Ureter (tissue), 1 donor: ENCODE measurements at places on chromosomes 2 and 18.

GRCh38 chr18:29660777-29661176 is 1381.8 kb downstream of the DSC3 start:
- no peak for DNase-seq

DNA sequence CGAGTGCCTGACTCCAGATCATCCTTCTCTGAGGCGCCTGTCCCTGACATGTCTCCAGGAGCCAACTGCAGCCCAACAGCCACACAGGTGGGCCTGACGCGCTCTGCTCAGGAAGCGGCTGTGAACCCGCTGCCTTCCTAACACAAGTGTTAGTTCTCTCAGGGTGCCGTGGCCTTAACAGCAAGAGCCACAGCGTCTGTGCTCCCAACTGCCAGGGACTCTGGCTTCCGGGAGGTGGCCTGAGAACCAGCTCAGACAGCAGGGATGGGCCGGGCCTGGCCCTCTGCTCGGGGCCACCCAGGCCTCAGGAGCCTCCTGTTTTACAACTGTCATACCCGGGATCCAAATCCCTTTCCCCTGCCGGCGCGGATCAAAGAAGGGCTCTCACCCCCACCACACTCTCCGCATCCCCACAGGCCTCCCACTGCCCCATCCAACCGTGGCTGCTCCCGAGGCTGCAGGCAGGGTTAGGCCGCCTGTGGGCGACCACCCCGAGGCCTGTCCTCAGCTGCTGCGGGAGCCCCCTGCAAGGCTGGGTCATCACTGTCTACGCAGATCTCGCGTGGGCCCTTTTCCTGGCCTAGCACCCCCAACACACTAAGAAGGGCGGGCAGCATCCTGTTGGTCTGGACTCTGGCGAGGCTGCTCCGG is 114.2 kb upstream of the ZNF236 start:
- DNase-seq: no peak

GRCh38 chr2:227464361-227464760 is 7.6 kb upstream of the AGFG1 start:
- DNase-seq: no peak

GRCh38 chr2:86055314-86055713 is 50.4 kb downstream of the POLR1A start:
- DNase-seq: no peak

DNA sequence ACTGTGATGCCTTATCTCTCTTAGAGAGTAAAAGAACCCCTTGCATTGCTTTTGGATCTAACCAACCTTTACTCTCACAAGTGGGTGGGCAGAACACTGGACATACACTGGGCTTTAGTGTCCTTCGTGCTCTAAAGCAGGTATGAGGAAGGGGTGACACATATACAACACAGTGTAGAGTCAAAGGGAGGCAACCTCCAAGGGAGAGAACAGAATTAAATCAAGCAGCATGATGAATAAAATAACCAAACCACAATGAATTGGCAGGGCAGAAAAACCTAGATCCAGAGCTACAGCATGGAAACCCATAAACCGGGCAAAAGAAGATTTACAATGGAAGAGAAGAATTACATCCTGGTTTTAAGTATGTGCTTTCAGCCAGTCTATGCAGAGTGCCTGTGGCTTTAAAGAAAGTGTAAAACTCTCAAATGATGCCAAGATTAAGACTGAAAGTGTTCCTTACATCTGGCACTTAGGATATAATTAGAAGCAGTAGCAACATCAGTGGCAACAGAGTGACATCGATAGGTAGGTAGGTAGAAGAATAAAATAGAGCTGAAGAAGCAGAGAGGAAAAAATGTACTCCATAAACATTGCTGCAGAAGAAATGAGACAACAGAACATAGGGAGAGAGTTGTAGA is 191.7 kb upstream of the ZC3H15 start:
- no peak for DNase-seq

DNA sequence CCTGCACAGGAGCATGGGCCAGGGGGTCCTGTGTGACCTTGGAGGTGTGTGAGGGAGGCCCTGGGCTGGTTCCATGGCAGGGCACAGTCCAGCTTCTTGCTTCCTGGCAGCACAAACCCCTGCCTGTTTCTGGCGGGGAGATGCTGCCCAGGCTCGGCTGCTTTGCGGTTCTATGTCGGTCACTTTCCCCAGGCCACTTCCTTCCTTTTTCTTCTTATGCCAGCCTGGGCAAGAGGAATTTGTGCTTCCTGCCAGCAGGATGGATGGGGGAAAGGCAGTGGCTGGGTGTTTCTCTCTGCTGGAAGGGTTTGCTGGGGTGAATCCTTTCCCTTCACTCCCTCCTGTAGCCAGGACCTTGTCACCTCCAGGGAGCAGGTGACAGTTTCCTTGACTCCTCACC is 24.3 kb downstream of the ASAP2 start:
- no peak for DNase-seq

DNA sequence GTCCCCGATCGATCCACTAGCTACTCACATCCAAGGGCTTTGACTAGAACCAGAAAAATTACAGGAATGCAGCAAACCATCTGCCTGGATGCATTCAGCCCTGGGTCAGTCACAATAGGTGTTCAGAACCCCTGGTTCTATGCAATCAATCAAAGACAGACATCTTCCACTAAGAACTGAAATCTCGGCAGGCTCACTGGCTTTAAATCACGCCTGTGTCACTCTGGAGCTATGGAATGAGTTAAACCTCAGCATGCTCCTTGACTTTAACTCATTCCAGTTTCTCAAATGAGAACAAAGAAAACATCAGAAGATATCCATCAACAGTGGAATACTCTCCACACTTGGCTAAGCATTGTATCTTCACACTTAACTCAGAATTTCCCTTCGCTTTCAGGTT is 68.1 kb upstream of the SPTBN1 start:
- no peak for DNase-seq

- no peak for DNase-seq
Observed at GRCh38 chr2:195961873-195962272, 106.8 kb downstream of the DNAH7 start.

- no peak for DNase-seq
Observed at GRCh38 chr18:23209031-23209430, 73.7 kb downstream of the CABLES1 start.

DNA sequence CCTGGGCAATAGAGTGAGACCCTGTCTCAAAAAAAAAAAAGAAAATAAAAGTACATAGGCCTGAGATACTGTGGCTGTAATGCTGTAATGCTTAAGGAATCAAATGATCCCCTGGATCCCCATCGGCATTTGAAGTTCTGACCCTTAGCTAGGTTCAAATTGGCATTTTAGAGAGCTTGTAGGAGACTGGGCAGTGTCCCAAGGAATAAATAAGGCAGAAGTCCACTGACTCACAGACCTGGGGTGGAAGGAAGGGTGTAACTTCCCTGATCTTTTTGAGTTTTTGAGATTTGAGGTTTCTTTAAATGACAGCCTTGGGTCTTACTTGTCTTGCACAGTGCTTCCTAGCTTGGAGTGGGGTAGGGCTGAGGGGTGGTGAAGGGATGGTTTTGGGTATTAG is 553.7 kb downstream of the SLC4A3 start:
- DNase-seq: no peak

- no peak for DNase-seq
Observed at GRCh38 chr2:27262379-27263286, at the start of gene SLC30A3. Gene SLC30A3, minus strand, starts transcription at chr2:27263047. Its CDS starts 141 bp downstream, at chr2:27262906.

DNA sequence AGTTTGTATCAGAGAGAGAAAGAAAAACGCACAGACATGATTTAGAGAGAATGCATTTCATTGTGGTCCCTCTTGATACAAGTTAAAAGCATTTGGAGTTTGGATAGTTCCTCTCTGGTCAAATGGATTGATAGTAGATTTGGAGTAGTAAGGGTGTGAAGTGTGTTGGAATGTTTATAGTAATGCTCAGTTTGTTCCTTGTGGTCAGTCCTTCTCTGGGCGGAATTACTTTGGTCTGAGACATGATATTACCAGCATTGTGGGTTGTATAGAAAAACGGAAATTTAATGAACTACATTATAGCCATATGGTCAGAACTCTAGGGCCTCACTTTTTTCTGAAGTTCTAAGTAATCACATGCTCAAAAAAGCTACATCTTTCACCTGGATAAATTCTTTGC is 178.9 kb downstream of the AGAP1 start:
- no peak for DNase-seq

- no peak for DNase-seq
Observed at GRCh38 chr2:23700627-23701026, 226.3 kb downstream of the ATAD2B start.

GRCh38 chr2:10495988-10496313 is 47.8 kb upstream of the ODC1 start:
- no peak for DNase-seq

DNA sequence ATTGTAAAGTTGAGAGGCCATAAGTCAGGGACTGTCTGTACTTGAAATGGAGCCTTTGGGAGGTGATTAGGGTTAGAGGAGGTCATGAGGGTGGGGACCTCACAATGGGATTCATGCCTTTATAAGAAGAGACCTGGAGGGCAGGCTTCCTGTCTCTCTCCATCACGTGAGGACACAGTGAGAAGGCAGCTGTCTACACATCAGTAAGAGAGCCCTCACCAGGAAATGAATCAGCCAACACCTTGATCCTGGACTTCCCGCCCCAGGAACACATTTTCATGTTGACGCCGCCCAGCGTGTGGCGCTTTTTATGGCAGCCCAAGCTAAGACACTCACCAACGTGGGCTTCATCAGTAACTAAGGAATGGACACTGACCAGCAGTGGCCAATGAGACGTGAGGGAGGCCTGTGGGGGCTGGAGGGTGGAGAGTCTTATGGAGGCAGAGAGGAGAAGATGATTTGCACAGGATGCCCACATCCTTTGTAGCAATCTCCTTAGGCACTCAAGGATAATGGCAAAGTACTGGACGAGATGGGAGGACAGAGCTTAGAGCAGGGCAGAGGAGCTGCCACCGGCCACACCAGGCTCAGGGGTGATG is 162.7 kb downstream of the EIPR1 start:
- DNase-seq: no peak

GRCh38 chr2:108615480-108616090 is 81.3 kb downstream of the LIMS1 start:
- DNase-seq: no peak

GRCh38 chr2:125526093-125526492 is 1129.9 kb upstream of the GYPC start:
- no peak for DNase-seq

- DNase-seq: peak; percentile 67
Observed at GRCh38 chr18:67525328-67526099, 9.0 kb upstream of the DSEL start.

- no peak for DNase-seq
Observed at GRCh38 chr18:12288403-12288755, 19.7 kb upstream of the TUBB6 start.

GRCh38 chr2:44470151-44470550 is 108.4 kb downstream of the CAMKMT start:
- no peak for DNase-seq

DNA sequence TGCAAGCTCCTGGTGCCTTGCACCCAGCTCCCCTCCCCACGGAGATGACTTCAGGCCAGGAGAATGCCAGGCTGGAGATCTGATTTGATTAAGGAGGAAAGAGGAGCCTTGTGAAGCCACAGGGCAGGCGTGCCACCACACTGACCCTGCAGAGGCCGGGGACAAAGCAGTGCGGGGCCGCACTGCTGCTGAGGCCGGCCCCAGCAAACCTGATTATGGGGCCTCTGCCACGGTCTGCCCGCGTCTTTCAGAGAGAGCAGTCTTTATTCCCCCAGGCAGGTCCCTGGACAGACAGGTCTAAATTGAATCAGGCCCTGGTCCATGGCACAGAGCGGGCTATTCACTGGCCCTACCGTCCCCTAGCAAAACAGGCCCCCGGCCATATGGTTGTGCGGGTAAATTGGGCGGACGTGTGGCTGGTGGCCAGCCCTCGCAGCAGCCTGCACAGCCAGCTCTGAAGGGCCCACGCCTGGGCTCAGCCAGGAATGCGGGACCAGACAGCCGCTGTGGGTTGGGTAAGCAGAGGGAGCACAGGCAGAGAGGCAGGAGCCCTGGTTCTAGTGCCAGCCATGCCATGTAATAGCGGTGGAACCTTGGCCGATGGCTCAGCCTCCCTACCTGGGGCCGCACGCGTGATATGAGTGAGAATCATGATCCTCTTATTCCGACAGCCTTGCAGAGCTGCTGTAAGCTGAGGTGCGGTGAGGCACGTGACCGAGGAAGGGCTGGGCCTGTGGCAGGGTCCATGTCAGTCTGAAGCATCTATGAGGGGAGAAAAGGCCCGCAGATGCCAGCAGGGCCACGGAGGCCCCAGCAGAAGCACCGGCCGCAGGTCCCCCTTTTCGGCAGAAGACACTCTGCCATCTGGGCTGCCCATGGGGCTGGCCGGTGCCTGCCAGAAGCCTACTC is 97.3 kb upstream of the MYCN start:
- DNase-seq: no peak

DNA sequence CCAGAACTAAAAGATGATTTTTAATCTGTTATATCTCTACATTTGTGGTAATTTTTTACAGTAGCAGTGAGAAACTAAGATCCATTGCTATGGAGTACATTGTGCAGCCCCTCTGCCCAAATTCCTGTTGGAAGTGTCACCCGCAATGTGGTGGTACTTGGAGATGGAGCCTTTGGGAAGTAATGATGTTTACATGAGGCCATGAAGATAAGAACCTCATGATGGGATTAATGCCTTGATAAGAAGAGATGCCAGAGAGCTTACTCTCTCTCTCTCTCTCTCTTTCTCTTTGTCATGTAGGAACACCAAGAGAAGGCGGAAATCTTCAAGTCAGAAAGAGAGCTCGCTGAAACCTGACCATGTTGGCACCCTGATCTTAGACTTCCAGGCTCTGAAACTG is 535.4 kb downstream of the PID1 start:
- DNase-seq: no peak

DNA sequence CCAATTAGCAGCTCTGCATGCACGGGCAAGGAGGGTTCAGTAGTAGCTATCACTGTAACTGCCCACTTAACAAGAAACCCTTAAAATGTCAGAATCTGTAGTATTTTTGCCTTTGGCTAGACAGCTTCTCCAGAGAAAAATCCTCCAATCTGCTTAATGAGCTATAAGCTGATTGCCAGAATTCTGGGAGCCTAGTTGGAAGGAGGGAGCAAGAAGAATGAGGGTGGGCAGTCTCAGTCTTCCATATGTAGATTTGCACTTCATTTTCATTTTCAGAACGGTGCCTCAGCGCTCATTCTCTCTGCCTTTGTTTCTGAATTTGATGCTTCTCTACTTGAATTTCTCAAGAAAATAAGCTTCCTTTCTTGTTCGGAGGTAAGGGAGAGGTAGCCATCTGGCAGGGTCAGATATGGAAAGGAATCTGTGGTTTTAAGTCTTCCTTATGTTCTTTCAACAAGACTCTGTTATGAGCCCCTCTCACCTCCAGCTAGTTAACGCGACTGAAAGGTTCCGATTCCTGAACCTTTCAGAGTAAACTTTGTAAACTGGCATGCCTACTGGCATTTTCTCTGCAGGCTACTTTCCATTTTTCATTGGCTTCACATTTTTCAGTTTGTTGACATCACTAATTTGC is 53.5 kb downstream of the HNRNPLL start:
- no peak for DNase-seq

- no peak for DNase-seq
Observed at GRCh38 chr2:146661473-146662096, 1183.2 kb upstream of the ACVR2A start.
